ENCODE measurements at places on chromosomes 13 and 19.

GRCh38 chr19:32865326-32865725 lies 4.2 kb downstream of the SLC7A9 start:
- no peak for DNase-seq

DNA sequence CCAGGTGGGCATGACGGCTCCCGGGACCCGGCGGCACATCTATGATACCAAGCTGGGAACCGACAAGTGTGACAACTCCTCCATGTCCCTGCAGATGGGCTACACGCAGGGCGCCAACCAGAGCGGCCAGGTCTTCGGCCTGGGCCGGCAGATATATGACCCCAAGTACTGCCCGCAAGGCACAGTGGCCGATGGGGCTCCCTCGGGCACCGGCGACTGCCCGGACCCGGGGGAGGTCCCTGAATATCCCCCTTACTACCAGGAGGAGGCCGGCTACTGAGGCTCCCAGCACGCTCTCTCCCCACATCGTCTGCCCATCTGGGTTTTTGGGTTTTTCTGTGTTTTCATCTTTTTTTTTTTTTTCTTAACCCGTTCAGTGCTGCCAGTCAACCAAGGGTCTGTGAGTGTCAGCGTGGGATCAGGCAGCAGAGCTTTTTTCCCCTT lies 2.3 kb upstream of the ABCA7 start:
- DNase-seq = no peak

DNA sequence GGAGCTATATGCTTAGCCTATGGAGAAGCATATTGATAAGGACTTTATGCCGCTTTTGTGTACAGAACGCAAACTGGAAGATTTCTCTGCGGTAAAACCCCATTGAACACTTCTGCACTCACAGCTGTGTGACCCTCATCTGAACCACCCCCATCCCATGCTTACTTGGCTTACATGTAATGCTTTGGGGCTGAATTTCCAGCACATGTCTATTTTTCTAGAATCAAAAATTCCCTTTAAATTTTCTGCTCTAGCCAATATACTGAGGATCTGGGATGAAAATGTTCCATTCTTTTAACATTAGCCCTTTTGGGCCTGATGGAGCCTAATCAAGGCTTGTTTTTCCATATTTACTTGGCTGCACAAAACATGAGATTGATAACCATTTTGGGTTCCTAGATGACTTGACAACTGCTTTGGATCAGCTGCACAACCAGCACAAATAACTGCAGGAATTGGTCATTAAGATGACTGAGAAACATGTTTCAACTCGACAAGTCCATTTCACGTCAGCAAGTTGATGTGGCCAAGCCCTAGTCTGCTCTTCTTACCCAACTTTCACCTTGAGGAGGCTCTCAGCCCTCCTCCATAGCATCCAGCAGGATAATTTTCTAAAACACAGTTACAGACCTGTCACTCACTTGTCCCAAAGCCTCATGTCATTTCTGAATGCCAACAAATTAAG lies 52.4 kb downstream of the TNFSF11 start:
- DNase-seq = no peak

DNA sequence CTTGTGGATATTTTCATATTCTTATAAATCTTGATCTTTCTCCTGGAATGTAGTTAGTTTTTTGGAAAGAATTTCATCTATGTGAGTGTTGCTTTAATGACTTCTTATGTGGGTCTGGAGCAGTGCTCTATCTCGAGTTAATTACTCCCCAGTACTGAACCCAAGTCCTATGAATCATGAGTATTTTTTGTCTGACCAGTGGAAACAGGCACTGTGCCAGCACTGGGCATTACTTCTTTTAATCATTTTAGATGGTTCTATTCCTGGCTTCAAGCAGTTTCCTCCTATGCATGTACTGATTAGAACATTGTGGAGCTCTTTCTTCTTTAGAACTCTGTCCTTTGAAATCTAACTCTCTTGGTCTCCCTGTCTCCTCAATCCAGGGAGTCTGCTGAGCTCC lies 466.3 kb downstream of the PCDH17 start:
- DNase-seq = no peak

- no peak for DNase-seq
Observed at GRCh38 chr13:98580420-98580819, 3.5 kb upstream of the STK24 start.

GRCh38 chr13:111662451-111662850 lies 342.0 kb downstream of the TEX29 start:
- DNase-seq = no peak

DNA sequence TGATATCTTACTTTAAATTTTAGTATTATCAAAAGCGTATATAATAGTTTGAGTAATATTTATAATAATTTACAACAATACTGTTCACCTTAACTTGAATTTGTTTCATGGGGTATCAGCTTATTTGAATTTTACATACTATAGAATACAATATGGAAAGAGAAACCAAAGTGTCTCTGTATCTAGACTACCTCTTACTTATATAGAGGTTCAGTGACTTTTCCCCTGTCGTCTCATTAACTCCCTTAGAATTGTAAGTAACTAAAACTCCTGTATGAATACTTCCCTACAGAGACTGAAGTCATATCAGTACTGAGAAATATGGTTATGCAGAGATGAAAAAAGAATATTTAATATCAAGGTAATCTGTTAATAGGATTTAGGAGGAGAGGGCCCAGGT lies 26.8 kb downstream of the COG6 start:
- no peak for DNase-seq

DNA sequence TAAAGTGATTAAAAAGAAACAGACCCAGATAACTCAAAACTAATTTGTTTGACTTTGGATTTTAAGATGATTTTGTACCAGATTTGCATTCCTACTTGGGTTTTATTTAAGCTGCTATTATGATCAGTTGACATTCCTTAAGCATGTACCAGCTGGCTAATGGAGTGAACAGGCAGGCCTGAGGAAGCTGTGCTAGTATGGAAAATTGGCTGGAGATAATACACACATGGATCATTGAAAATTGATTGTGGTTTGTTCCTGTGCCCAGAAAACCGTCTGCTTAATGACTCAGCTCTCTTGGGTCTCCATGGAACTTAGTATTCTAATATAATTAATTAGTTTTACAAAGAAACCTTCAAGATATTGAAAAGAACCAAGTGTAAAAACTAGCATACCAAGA lies 22.6 kb downstream of the POLR1D start:
- DNase-seq = no peak

- DNase-seq = no peak
Observed at GRCh38 chr19:47507924-47508553, 6.8 kb downstream of the NAPA start.

DNA sequence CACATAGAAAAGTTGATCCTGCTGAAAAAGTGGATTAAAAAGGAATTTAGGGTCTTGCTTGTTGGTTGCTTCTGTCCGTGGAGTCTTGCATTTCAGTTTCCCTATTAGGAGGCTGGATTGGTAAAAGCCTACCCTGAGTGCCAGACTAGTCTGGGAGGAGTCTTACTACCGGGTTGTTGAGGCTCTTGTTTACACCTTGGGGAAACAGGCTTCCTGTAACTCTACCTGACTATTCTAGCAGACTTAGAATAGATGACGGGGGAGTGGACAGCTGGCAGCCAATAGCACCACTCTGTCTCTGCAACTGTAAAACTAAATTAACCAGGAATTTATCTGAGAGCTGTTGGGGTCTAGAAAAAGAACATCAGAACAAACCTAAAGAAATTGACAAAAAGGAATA lies 11.3 kb upstream of the MPHOSPH8 start:
- no peak for DNase-seq

DNA sequence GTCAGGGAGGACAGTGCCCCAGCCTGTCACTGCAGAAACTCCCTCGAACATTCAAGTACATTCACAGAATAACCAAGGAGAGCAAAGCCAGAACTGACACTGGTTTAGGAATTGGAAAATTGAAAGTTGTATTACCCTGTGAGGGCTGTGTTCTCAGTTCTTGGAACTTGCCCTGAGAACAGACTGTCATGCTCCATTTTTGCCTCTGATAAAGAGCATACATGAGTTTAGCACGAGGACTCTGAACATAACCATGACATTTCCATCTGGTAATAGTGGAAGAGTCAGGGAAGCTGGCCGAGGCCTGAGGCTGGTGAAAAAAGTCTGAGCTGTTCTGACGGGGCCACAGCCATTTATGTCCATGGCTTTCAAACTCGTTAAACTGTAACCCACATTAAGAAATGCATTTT lies 15.2 kb upstream of the SLC25A30 start:
- no peak for DNase-seq

DNA sequence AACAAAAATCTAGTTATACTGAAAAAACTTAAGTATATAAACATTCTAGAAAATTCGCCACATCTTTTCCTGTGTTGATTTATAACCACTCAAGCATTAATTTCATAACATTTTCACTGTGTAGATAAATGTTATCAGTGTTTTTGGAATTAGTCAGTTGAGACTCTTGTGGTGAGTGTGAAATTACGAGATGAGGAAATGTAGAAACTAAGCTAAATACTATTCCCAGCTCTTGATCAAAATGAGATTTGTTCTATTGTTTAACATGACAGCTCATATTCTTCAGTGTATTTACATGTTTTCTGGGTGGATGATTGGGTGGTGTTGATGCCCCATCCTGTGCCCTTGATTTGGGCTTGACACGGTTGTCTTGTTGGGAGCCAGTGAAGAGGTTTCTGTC lies 406.8 kb downstream of the DACH1 start:
- no peak for DNase-seq

DNA sequence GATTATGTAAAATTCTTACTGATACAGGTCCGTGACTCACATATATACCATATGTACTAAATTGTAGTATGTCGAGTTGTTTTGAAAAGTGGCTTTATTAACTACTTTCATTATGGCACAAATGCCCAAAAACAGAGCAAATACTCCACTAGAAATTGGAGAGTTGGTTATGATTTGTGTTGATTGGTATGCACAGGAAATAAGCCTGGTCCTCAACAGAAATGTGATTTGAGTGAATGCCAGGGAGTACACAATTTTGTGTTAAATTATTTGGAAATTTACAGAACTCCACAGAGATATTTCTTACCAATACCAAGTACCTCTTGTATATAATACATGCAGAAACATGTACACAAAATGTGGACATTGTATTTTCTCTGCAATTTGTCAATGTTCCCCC lies 676.7 kb downstream of the PCDH9 start:
- no peak for DNase-seq

- DNase-seq = no peak
Observed at GRCh38 chr19:11092181-11092538, 2.9 kb downstream of the LDLR start.

DNA sequence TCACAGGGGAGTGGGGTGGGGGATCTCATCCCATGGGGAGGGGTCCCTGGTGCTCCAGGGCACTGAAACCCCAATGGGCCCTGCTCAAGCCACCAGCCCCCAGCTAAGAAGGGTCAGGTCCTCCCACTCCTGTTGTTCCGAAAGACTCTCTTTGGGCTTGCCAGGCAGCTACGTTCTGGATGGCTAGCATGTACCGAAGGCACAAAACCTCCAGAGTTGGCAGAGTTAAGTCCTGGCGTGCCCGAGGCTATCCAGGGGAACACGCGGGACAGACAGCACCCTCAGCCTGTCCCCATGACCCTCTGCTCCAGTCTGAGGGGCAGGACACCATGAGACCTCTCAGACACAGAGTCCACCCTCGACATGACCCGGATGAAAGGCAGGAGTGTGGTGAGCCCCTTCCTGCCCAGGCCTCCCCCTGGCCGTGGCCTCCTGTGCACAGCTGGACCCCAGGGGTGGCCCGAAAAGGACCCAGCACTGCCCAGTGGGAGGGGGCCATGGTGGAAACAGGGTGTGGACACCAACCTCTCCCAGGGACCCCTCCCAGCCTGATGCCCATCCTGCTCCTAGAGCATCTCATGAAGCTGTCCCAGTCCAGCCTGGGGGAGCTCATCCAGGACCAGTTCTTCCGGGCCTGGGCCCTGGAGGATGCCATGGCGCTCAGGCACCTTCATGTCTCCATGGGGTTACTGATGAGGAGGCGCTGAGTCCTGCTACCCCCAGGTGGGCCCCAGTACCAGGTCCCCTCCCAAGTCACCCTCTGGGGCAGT lies 53.0 kb upstream of the TPM4 start:
- no peak for DNase-seq

DNA sequence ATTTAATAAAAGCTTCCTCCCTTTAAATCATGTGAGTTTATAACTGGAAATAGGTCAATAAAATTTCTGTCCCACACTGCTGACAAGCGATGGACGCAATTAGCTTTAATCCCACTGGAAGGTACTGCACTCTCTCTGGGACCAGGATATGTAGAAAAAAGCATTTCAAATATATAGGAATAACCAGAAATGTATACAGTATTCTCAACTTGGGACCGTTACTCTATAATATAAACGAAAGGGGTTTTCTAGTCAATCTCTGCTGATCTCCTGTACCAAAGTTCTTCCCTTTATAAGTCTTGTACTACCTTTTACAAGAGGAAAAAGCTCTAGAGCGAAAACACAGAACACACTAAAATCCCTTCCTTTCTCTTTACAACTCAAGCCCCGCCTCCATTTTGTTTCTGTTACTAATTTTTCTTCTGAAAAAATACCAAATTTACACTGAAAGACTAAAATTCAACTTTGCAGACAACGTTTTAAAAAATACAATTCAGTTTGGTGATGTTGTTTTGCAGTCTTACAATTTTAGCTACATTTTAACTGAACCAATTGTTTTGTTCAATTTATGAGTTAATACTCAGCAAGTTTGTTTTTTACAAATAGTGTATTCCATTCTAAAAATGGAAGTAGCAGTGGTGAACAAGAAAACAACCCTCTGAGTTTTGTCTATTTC lies 1.7 kb upstream of the USPL1 start:
- no peak for DNase-seq

- DNase-seq = no peak
Observed at GRCh38 chr19:29836409-29836825, 24.6 kb downstream of the CCNE1 start.

GRCh38 chr19:45087531-45087930 lies 5.4 kb upstream of the PPP1R37 start:
- peak; percentile 54 for DNase-seq

DNA sequence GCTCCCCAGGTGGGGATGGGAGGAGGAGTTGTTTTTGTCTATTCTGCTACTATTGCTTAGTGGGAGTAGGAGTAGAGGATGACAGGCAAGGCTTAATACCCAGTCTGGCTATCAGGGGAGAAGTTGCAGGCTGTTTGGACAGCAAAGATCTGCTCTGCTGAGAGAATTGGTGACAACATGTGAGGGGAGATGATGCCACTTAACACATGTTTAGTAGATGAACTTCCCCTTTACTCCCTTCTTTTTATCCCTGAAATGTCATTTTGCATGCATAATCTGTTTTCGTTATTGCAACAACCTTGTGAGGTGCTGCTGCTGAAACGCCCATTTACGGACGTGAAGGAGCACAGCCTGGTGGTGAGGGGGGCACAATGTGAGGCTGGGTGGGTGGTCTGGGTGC lies 3.0 kb upstream of the CYP4F12 start:
- DNase-seq = no peak

GRCh38 chr19:48415395-48415794 lies 21.9 kb downstream of the GRIN2D start:
- DNase-seq = peak; percentile 30

DNA sequence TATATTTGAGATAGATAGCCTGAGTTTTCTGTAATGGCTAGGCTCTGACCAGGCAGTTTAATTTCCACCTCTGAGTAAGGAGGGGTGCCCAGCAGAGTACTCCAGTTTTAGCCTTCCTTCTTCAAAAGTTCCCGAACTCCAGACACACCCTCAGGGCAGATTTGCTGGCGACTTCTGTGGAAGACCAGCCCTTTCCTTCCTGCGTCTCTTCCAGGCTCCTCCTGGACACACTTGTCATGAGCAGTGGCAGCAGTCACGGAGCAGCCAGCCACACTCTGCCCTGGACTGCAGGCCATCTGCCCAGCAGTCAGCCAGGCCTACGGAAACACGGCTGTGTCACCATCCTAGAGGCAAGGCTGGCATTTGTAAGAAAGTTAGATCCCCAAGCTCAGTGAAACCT lies 6.6 kb upstream of the FLT1 start:
- DNase-seq = no peak

GRCh38 chr19:11291415-11291814 lies 4.5 kb upstream of the TSPAN16 start:
- DNase-seq = no peak

Data from activated gamma-delta T cell (primary cell).